ENCODE measurements at places on chromosomes 1 and 21.

DNA sequence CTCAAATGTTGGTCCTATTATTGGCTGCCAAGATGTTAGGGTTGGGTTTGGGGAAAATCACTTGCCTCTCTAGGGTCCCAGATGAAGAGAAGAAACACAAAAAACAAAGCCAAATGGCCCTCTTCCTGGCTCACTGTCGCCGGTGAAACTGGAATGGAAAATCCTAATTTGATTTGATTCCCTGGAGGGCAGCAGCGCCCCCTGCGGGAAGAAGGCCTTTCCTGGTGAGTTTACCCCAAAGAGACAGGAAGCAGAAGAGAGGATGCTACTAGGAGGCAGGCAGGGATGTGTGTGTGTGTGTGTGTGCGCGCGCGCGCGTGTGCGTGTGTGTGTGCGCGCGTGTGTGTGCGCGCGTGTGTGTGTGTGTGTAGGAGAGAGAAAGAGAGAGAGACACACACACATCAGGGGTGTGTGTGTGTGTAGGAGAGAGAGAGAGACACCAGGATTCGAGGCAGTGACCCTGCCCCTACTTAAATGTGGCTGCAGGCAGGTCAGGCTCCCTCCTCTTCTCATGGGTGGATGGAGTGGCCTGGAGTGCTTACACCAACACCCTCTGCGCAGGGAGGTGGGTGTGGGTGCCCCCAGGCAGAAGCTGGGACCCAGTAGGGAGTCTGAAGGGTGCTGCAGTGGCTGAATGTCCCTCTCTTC is 3.1 kb upstream of the SELENON start:
- peak; percentile 71 for DNase-seq

GRCh38 chr21:44918107-44918470 is 2.6 kb downstream of the ITGB2 start:
- no peak for DNase-seq

- no peak for DNase-seq
Measured at GRCh38 chr1:116587501-116588227, 16.8 kb upstream of the CD58 start.

- no peak for DNase-seq
Measured at GRCh38 chr1:181743878-181744312, 260.6 kb downstream of the CACNA1E start.

DNA sequence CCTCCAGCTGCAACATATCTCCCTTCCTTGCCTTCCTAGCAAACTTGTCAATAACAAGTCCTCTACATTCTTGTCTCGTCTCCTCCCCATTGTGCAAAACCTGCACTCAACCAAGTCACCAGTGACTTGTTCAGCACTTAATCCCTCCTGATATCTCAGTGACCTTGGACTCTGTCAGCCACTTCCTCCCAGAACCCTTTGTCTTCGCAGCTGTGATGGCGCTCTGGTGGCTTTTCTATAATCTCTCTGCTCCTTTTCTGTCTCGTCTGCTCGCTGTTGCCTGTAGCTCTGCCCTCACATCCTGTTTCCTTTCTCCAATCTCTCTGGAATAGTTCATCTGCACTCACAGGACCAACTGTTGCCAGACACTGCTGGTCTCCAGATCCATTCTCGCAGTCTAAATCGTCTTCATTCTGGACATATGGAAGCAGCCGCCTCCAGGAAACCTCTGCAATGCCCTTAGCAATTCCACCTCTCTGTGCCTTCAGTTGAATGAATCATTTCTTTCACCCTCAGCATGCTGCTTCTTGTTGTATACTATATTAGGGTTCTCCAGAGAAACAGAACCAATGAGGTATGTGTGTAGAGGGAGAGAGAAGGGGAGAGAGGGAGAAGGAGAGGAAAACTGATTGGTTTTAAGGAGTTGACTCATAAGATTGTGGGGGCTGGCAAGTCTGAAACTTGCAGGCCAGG is 17.4 kb upstream of the IFNAR2 start:
- DNase-seq: no peak

DNA sequence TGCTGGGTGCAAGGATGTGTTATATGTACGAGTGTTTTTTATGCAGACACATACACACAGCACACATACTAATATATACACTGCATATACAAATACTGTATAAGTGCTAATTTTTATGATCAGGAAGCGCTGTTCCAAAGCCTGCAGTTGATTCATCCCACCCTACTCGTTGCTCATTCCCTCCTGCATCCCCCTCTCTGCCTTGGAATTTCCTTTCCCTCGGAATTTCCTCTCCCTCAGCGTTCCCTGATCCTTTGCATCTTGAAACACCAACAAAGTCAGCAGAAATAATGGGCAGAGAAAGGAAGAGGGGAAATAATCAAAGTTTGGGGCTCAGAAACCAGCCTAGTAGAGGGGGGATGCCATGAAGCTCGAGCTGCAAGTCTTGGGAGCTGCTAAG is 98.9 kb downstream of the CSMD2 start:
- no peak for DNase-seq

GRCh38 chr1:3625151-3625907 is 514 bp downstream of the TPRG1L start:
- DNase-seq: peak; percentile 48

DNA sequence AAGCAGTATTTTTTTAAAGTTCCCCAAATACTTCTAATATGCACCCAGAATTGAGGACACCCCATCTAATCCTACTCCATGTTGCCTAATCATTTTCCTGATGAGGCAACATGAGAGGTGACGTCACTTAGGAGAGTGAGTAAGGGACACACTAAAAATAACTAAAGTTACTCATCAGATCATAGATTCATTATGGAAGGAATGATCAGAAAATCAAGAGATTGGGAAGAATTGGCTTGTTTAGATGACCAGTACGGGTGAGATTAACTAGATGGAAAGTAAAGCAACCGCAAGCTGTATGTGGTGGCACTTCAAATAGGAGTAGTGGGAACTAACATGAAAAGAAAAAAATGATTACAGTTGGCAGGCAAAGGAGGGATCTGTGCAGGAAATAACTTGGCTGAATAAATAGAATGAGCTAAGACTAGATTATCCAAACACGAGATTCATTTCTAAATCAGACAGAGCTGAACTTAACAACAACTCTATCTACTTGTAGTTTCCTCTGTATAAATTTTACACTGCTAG is 61.4 kb upstream of the CXADR start:
- no peak for DNase-seq

Data from T-helper 2 cell (primary cell).